ENCODE measurements at places on chromosomes 2 and 18.

DNA sequence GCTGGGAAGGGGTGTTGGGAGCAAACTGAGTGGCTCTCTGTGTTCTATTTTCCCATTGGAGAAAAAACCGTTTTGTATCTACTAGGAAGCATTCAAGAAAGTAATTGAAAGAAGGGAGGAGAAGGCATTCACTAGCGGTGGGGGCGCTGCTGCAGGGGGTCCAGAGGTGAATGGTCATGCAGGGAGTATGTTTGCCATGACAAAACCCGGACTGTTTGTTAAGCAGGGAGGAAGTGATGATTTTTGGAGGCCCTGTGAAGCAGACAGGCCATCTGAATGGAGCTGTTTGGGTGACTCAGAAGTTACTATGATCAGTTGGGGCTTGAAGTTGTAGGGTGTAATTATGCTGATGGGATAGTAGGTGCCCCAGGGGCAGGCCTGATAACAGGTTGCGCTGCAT is 7.0 kb downstream of the TAF4B start:
- no peak for DNase-seq

- DNase-seq: no peak
Measured at GRCh38 chr2:222167762-222168161, 131.0 kb downstream of the PAX3 start.

GRCh38 chr2:85578243-85579180 is 1.1 kb downstream of the VAMP8 start:
- no peak for DNase-seq

DNA sequence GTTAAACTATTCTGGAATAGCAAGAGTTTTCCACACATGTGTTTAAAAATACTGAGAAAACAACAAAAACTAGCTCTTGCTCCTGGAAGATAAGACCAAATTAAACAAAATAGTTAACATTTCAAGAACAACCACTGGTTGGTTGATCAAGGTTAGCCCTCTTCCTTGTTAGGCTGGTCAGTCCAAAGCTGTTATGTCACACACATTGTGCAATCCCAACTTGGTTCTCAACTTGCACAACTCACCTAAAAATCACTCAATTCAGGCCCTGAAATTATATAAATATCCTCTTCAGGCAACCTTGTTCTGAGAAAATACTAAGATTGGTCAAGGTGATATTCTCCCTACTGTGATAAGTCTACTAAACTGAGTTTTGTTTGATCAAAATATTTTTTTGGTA is 169.7 kb upstream of the LRP1B start:
- DNase-seq: no peak

DNA sequence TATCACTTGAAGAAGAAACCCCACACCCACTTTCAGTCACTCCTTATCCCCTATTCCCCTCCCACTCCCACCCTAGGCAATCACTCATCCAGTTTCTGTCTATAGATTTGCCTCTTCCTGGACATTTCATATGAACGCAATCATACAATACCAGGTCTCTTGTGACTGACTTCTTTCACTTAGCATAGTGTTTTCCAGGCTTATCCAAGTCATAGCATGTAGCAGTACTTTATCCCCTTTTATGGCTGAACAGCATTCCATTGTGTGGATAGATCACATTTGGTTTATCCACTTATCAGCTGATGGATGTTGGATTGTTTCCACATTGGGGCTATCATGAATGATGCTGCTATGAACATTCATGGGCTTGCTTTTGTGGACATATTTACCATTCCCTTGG is 6.6 kb downstream of the CFAP221 start:
- DNase-seq: no peak

DNA sequence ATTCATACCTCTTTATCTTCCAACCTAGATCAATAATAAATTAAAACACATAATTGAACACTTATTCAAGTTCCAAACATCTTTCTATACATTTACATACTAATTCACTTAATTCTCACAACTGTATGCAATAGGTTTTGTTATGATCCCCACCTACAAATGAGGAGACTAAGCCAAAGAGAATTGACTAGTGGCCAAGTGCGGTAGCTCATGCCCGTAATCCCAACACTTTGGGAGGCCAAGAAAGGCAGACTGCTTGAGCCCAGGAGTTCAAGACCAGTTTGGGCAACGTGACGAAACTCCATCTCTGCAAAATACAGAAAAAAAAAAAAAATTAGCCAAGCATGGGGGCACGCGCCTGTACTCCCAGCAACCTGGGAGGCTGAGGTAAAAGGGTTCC is 36.8 kb downstream of the KCNG3 start:
- DNase-seq: no peak

GRCh38 chr2:224630659-224631550 is 45.7 kb upstream of the CUL3 start:
- no peak for DNase-seq

GRCh38 chr2:72095364-72095763 is 52.3 kb downstream of the CYP26B1 start:
- no peak for DNase-seq

- no peak for DNase-seq
Measured at GRCh38 chr18:23521907-23522306, 18.6 kb downstream of the RMC1 start.

- DNase-seq: no peak
Measured at GRCh38 chr2:196535742-196536141, 103.8 kb upstream of the CCDC150 start.

GRCh38 chr2:157441072-157441454 is 2.8 kb downstream of the CYTIP start:
- DNase-seq: no peak

Measured in AG08396 (cell line).